ENCODE measurements at places on chromosomes 1 and 21.

GRCh38 chr1:2085080-2085479 lies 34.9 kb downstream of the PRKCZ start:
- peak; percentile 71 for DNase-seq
- H3K4me3 ChIP-seq = no peak overlapping the region
- H3K4me1 ChIP-seq = no peaks in the 10 kb centered on the region
- H3K36me3 ChIP-seq = peaks cover 4% of the 10 kb centered on the region
- H3K27me3 ChIP-seq = no peaks in the 10 kb centered on the region
- no peak overlapping the region for H3K27ac ChIP-seq

GRCh38 chr21:15688809-15689208 lies 41.0 kb upstream of the USP25 start:
- no peak overlapping the region for H3K4me3 ChIP-seq
- no peak overlapping the region for H3K27ac ChIP-seq
- no peaks in the 10 kb centered on the region for H3K27me3 ChIP-seq
- H3K4me1 ChIP-seq = peaks cover under 1% of the 10 kb centered on the region
- no peak for DNase-seq
- no peaks in the 10 kb centered on the region for H3K36me3 ChIP-seq

DNA sequence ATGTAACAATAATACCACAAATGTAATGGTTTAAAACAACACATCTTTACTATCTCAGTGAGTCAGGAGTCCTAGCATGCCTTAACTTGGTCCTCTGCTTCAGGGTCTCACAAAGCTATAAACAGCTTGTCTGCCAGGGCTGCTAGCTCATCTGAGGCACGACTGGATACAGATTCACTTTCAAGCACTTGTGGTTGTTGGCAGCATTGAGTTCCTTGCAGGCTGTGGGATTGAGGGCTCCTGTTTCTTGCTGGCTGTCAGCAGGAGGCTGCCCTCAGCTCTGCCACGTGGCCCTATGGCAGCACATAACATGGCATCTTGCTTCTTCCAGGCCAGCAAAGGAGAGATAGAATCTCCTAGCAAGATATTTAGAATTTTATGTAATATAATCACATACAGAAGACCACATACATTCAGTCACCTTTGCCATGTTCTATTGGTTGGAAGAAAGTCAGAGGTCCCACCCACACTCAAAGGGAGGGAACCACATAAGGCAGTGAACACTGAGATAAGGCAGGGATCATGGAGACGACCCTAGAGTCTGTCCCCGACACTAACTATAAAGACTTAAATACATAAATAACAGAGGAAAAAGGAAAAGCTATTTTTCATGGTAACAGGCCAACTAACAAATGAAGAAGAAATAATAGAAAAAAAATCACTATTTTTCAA lies 18.9 kb upstream of the IPP start:
- no peaks in the 10 kb centered on the region for H3K4me1 ChIP-seq
- no peak overlapping the region for H3K4me3 ChIP-seq
- DNase-seq = no peak
- H3K36me3 ChIP-seq = no peaks in the 10 kb centered on the region
- no peaks in the 10 kb centered on the region for H3K27me3 ChIP-seq

DNA sequence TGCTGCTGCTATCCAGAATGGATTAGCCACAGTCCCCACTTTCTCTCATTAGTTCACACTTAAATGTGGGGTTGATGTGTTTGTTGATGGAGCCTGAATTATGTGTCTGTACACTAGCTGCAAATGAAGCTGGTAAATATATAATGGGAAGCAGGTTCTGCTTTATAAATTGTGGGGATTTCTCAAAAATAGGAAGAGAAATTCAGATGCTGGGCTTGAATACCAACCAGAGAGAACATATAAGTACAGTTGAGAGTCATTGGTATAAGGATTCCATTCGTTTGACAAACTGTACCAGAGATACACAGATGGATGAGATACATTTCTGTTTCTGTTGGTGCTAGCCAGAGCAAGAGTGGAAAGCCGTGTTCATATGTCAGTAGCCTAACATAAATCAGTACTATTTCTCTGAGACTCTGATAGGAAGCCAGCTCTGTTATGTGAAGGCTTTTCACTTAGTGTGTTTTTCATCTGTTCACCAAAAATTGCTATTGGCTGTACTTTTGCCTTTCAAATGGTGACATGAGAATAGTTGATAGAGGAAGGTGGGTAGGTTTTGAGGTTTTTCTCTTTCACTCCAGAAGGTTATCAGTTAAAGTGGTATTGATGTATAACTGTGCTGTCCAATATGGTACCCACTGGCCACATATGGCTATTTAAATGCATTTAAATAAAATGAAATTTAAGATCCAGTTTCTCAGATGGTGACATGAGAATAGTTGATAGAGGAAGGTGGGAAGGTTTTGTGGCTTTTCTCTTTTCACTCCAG lies 15.6 kb downstream of the SMG7 start:
- H3K27me3 ChIP-seq = no peaks in the 10 kb centered on the region
- peaks cover 4% of the 10 kb centered on the region for H3K4me1 ChIP-seq
- H3K36me3 ChIP-seq = no peaks in the 10 kb centered on the region
- DNase-seq = no peak
- H3K27ac ChIP-seq = no peak overlapping the region

DNA sequence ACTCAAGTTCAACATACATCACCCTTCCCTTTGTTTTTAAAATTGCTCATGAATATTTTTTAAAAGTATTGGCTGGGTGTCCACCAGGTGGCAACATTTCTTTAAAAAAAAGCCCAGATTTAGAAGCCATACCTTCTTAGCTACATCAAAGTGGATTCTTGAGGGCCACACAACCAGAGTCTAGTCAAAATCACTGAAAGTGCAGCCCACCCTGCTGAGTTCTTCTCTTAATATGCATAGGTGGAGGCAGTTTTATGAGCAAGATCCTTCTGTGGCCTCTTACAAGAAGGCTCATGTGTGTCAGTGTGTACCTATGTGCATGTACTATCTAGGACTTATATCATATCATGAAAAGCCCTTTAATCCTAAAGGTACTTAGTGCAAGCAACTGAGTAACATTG lies 16.9 kb upstream of the GNG12 start:
- H3K36me3 ChIP-seq = no peaks in the 10 kb centered on the region
- no peak overlapping the region for H3K4me3 ChIP-seq
- H3K27me3 ChIP-seq = no peaks in the 10 kb centered on the region
- no peak for DNase-seq
- H3K4me1 ChIP-seq = peaks cover 12% of the 10 kb centered on the region

DNA sequence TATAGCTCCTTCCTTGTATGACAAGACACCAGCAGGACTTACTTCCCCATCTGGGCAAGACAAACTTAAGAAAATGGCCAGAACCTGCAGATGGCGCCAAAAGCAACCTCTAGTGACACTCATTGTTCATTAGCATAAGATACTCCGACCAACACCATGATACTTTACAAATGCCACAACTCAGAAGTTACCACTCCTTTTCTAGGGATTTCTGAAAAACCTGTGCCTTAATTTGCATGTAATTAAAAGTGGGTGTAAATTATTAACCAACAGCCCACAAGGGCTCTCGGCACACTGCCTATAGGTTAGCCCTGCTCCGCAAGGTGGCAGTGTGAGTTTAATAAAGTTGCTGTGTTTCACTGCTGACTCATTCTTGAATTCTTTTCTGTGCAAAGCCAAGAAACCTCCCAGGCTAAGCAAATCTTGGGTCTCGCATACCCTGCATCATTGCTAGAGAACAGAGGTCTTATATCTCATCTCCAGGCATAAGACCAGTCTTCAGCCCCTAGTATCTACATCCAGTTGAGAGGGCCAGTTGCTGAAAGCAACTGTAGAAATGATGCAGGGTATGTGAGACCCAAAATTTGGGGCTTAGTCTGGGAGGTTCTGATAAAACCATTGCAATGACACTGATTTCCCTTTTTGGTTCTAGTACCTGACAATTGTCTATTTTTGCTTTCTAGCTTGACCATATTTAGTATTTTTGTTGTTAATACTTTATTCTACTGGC lies 86.4 kb downstream of the FAF1 start:
- H3K36me3 ChIP-seq = no peaks in the 10 kb centered on the region
- no peaks in the 10 kb centered on the region for H3K27me3 ChIP-seq
- DNase-seq = peak; percentile 38
- no peak overlapping the region for H3K4me3 ChIP-seq

DNA sequence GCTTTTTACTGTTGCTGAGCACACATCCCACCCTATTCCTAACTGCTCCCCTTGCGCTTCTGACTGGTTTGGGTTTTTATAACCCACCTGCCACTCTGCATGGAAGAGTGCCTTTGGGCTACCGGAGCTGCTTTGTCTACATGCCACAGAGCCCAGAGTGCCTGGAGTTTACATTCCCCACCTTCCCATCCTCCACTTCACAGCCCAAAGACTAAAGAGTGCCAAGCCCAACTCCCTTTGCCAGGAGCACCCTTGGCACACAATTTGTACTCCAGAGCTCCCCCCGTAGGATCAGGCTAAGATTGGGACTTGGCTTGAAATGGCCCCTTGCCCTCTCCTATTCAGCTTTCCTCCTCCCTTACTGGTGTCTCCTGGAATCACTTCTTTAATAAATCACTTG lies 63.3 kb downstream of the LHX9 start:
- no peak for DNase-seq
- no peaks in the 10 kb centered on the region for H3K36me3 ChIP-seq
- no peak overlapping the region for H3K4me3 ChIP-seq

DNA sequence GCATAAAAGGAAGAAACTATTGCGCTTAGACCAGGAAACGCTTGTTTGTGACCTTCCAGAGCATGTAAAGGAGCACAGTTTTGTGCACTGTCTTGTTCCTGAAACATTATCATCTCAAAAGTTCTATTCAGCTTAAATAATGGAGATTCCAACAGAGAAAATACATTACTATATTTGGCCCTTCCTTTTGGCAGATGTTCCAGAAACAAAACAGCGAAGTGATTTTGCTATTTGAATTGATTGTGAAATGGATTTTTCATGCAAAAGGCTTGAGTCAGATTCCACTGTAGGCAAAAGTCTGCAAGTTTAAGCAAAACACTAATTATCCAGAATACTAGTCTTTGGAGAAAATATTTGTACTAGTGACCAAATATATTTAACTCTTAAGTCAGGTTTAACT lies 80.3 kb upstream of the PTBP2 start:
- H3K27ac ChIP-seq = no peak overlapping the region
- H3K36me3 ChIP-seq = no peaks in the 10 kb centered on the region
- DNase-seq = no peak
- H3K27me3 ChIP-seq = no peaks in the 10 kb centered on the region

DNA sequence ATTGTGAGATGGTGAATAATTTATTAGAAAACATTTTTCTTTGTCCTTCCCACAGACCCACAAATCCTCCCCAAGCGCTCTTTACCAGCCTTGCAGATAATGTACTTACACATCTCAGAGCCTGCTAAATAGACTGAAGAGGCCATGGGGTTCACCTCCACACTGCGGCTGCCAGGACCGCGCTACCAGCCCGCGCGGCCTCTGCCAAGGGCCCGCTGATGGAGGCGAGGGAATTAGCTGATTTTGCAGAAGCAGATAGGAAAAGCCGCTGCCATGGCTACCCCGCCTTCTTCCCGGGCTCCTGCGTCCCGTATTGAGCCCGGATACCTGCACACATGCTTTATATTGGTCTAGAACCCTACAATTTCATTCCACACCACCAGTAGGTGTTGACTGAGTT lies 248.0 kb upstream of the FOXD3 start:
- H3K4me3 ChIP-seq = no peak overlapping the region
- H3K36me3 ChIP-seq = no peaks in the 10 kb centered on the region
- no peak for DNase-seq
- no peak overlapping the region for H3K27ac ChIP-seq
- peaks cover 3% of the 10 kb centered on the region for H3K4me1 ChIP-seq

GRCh38 chr1:44174630-44175029 lies 33.2 kb upstream of the KLF18 start:
- no peak overlapping the region for H3K4me3 ChIP-seq
- H3K27me3 ChIP-seq = no peaks in the 10 kb centered on the region
- no peaks in the 10 kb centered on the region for H3K36me3 ChIP-seq
- H3K4me1 ChIP-seq = no peaks in the 10 kb centered on the region
- no peak overlapping the region for H3K27ac ChIP-seq

- H3K27ac ChIP-seq = peak overlapping the region; percentile 92
- no peaks in the 10 kb centered on the region for H3K36me3 ChIP-seq
- H3K27me3 ChIP-seq = no peaks in the 10 kb centered on the region
- peak overlapping the region; percentile 85 for H3K4me3 ChIP-seq
- DNase-seq = peak; percentile 91
- H3K4me1 ChIP-seq = peaks cover 49% of the 10 kb centered on the region
These were observed 485 bp downstream of the SIPA1L2 start for GRCh38 chr1:232629250-232630046.

DNA sequence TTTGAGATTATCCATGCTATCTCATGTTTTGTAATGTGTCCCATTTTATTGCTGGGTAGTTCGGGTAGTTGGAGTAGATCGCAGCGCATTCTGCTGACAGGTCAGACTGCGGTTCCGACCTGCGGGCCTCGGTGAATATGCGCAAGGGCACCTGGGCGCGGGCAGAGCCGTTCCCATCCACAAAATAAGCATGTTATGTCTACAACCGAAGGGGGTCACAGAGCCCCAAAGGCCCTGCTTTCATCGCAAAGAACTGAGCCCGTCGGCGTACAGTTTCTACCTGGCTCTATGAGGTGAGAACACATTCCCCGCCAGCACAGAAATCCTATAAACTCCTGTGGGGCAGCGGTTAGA lies 88.4 kb downstream of the PRKAB2 start:
- no peaks in the 10 kb centered on the region for H3K36me3 ChIP-seq
- no peaks in the 10 kb centered on the region for H3K4me1 ChIP-seq
- peak; percentile 34 for DNase-seq
- H3K27me3 ChIP-seq = peaks cover 22% of the 10 kb centered on the region

- H3K27ac ChIP-seq = no peak overlapping the region
- peaks cover 15% of the 10 kb centered on the region for H3K4me1 ChIP-seq
- no peak for DNase-seq
- H3K36me3 ChIP-seq = no peaks in the 10 kb centered on the region
- H3K27me3 ChIP-seq = no peaks in the 10 kb centered on the region
These were observed 32.3 kb downstream of the LRRC8B start for GRCh38 chr1:89556726-89557444.
